ENCODE measurements at places on chromosomes 6 and 20.

- DNase-seq, result no peak
Measured at GRCh38 chr6:105892577-105893262, 193.4 kb upstream of the PRDM1 start.

DNA sequence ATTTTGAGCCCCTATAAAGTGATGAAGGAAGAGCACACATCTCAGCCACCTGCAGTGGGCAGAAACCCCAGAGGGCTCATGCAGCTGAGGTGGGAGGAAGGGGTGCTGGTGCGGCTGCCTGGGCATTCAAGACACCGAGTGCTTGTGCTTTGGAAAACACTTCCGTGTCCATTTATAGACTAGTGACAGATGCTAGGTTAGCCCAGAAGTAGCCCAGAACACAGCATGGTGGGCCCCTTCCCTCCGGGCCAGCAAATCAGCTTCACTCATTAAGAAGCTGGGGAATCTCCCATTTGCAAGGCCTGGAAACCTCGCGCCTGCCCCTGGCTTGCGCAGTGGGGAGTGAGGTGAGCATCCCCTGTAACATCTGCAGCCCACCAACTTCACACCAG is 12.9 kb downstream of the BEND3 start:
- DNase-seq, result no peak

DNA sequence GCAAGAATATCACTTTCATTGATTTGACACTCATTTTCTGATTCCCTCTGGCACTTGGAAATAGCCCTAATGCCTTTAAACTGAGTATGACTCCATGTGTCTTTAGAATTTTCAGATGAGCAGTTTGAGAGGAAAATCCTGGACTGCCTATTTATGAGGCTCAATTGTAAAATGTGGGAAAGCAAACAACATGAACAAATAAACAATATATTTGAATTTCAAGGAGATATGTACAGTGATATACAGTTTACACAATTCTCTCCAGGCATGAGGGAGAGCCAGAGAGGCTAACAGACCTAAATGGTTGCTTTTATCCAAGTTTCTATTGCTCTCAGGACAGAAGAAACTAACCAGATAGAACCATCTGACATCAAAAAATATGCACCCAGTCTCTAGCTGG is 748.2 kb upstream of the NRSN1 start:
- no peak for DNase-seq

DNA sequence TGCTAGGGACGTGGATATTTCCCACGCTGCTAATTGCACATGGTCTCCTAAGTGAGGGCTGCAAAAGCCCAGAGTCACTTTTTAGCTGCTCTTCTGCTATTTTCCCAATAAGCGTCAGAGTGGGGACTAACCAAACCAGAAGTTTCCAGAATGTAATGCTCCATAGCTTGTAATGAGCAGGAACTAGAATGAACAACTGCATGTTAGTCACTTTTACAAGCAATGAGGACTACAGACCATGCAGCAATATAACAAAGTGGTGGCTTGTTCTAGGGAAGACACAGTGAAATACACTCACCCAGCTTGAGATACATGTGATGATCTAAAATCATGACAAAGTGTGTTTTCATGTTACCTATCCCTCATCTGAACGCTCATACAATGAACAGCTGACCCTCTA is 314.1 kb upstream of the SGK1 start:
- DNase-seq, result no peak
